Uterus (tissue), 4 donors: ENCODE measurements at places on chromosomes 4 and X. TPM values are rescaled to one million over a fixed set of nuclear protein-coding genes. Genes with fewer than 3 reads are reported as not detected.

Gene EXOC1L
- not detected for total RNA-seq

- no peak overlapping the region for H3K27ac ChIP-seq
- no peaks in the 10 kb centered on the region for H3K27me3 ChIP-seq
- H3K36me3 ChIP-seq, result no peaks in the 10 kb centered on the region
- no peak for DNase-seq
Observed at GRCh38 chr4:21873145-21873544, 75.4 kb downstream of the KCNIP4 start.

GRCh38 chr4:8550691-8551090, 29.5 kb upstream of the GPR78 start:
- no peaks in the 10 kb centered on the region for H3K4me1 ChIP-seq

DNA sequence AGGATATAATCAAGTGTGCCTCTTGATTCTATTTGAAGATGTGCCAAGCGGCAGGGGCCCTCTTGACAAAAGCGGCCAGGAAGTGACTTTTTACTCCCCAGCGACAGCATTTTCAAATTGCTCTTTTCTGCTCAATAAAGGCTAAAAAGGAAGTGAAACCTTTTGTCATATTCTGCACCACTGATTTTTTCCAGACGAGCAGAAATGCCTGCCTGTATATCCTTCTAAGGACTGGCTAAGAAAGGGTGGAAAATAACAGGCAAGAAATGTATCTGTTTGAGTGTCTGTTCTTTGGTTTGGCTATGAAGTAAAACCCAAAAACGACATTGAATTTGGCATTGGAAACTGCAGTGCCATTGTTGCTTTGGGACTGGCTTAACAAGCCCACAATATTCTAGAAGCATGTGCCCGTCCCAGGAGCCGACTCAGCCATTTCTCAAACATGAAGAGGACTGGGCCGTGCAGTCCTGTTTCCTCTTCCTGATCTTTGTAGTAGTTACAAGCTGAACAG, 25.4 kb downstream of the TMSB4X start:
- no peak for DNase-seq
- no peaks in the 10 kb centered on the region for H3K4me1 ChIP-seq
- peak overlapping the region; percentile 23 for H3K27ac ChIP-seq
- H3K36me3 ChIP-seq, result no peaks in the 10 kb centered on the region
- H3K4me3 ChIP-seq, result no peak overlapping the region
- no peaks in the 10 kb centered on the region for H3K27me3 ChIP-seq

DNA sequence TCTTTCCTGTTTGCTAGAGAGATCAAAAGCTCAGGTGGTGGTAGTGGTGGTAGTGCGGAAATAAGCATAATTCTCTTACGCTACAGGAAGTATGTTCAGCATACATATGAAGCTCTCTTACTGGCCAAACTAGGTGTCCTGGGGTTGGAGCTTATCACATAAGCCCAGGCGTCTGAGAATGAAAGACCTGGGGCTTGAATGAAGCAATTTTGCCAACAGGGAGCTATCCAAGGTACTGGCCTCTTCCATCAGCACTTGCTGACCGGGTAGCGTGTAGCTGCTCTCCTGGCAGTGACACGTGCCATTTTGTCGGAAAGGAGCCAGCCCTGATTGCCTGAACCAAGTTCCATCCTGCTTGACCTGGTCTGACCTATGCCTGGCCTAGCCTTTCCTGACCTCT, 65.9 kb upstream of the HPF1 start:
- H3K4me3 ChIP-seq, result no peak overlapping the region
- H3K27me3 ChIP-seq, result no peaks in the 10 kb centered on the region
- no peaks in the 10 kb centered on the region for H3K4me1 ChIP-seq
- no peak overlapping the region for H3K27ac ChIP-seq

DNA sequence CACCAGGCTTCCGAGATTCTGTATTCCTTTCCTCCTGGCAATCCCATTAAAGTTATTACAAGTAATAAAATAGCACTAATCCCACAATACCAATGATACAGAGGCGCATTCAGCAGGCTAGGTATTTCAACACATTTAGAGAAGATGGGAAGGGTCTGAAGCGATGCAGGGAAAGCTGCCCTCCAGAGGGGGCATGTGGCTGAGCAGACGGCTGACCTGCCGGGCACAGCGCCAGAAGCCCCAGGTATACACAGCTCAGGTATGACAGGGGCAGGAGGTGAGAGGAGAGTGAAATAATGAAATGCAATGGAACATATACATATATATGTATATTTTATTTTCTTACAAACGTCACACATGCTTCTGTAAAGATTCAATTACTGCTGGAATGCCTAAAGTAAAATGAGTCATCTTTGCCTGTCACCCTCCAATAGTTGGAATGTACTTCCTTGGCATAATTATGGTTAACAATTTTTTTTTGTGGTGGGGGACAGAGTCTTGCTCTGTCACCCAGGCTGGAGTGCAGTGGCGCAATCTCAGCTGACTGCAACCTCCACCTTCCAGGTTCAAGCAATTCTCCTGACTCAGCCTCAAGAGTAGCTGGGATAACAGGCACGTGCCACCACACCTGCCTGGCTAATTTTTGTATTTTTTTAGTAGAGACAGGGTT, 21.3 kb upstream of the CDKN2AIP start:
- no peaks in the 10 kb centered on the region for H3K36me3 ChIP-seq
- no peaks in the 10 kb centered on the region for H3K27me3 ChIP-seq
- no peak overlapping the region for H3K4me3 ChIP-seq
- H3K27ac ChIP-seq, result no peak overlapping the region
- no peak for DNase-seq
- H3K4me1 ChIP-seq, result no peaks in the 10 kb centered on the region

DNA sequence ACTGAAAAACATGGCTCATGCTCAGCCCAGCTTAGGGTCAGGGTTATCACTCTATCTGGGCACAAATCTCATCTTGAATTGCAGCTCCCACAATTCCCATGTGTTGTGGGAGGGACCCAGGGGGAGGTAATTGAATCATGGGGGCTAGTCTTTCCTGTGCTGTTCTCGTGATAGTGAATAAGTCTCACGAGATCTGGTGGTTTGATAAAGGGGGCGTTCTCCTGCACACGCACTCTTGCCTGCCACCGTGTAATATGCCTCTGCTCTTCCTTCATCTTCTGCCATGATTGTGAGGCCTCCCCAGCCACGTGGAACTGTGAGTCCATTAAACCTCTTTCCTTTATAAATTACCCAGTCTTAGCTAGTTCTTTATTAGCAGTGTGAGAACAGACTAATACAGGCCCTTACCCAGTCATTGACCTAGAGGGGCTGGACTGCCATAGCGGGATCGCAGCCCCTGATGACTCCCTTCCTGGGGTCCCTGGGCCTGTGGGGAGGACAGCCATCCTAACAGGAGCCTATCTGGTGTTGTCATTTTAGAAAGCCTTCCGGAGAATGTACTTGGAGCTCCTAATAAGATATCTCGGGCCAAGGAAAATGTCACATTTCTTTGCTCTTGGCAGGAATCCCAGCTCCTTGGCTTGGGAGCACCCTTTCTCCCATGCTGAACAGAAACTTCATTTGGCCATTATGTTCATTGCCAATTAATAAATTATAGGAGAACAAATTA, 112.6 kb downstream of the PHKA2 start:
- H3K27ac ChIP-seq, result peak overlapping the region; percentile 10
- no peaks in the 10 kb centered on the region for H3K36me3 ChIP-seq
- H3K27me3 ChIP-seq, result no peaks in the 10 kb centered on the region
- H3K4me3 ChIP-seq, result no peak overlapping the region
